Pulmonary artery endothelial cell (primary cell): ENCODE measurements at places on chromosomes 12 and 14. TPM values are rescaled to one million over a fixed set of nuclear protein-coding genes. Genes with fewer than 3 reads are reported as not detected.
A peak's percentile ranks its signal among the peaks of the same experiment; 100 is the strongest.

GRCh38 chr12:71636704-71637115 is 26.9 kb downstream of the ZFC3H1 start:
- peak; percentile 27 for DNase-seq

Gene GDF3
- total RNA-seq, result 0.13 TPM in 1 of 2 replicates, not detected in the other

Gene LRRC9
- not detected in 2 replicates for total RNA-seq

Gene CCND2
- 6.1 and 24.8 TPM in 2 replicates for total RNA-seq

GRCh38 chr14:23187925-23188324 is 4.5 kb upstream of the SLC7A8 start:
- DNase-seq, result no peak

Gene CYP27B1
- 0.35 and 0.66 TPM in 2 replicates for total RNA-seq

DNA sequence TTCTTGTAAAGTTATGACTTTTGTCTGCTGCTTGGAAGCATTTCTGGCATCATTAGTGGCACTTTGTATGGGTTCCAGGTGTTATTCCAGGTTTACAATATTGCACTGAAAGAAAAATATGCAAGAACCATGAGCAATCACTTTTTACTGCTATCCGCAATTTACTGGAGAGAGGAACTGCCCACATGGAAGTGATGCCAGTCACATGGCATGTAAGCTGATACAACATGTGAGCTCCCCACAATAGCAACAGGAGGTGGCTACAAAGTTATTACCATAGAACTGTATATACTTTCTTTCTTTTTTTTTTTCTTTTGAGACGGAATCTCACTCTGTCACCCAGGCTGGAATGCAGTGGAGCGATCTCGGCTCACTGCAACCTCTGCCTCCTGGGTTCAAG is 1012.1 kb downstream of the BCL11B start:
- DNase-seq, result no peak

Gene PPP1R1A
- total RNA-seq, result not detected in 2 replicates

Gene SOX5
- total RNA-seq, result 0.42 and 1.1 TPM in 2 replicates

Gene MTERF2
- 3.8 and 10.6 TPM in 2 replicates for total RNA-seq

GRCh38 chr14:94321421-94322271 is 1.5 kb downstream of the SERPINA6 start:
- no peak for DNase-seq

- DNase-seq, result no peak
These were observed 18.0 kb downstream of the YARS2 start for GRCh38 chr12:32737715-32738114.

GRCh38 chr14:20415782-20416206 is 2.5 kb upstream of the TEP1 start:
- peak; percentile 15 for DNase-seq

DNA sequence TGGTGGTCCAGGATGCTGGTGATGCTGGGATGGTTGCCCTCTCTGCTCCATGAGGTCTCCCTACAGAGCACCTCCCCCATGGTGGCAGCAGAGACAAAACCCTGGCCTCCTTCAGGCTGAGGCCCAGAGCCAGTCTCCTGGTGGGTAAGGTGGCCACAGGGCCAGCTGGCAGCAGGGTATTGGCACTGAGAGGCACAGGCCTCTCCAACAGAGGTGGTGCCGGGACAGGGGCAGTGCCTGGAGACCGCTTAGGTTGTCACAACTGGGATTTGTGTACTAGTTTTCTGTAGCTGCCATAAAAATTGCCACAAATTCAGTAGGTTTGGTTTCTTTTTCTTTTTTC is 6.1 kb upstream of the MTA1 start:
- no peak for DNase-seq

Gene VCPKMT
- total RNA-seq, result 3.7 and 5.4 TPM in 2 replicates

- no peak for DNase-seq
These were observed 2.3 kb upstream of the ZNF384 start for GRCh38 chr12:6691473-6691872.

Gene ADAM21
- 0.28 and 0.40 TPM in 2 replicates for total RNA-seq

DNA sequence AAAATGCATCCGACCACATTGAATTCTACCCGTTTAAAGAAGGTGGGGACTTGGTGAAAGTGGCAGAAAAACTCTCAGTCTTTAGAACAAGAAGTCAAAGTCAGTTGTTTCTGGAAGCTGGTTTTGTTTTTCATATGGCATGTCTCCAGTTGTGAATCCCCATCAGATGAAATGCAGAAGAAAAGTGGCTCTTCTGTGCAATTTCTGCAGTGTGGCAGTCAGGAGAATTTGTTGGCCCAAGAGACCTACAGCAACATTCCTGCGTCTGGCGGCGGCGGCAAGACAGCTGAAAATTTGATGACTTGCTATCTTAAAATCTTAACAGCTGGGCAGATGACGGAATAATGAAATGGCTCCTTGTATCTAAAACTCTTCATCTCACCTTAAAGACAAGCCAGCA is 201.5 kb downstream of the FOXN3 start:
- DNase-seq, result no peak

DNA sequence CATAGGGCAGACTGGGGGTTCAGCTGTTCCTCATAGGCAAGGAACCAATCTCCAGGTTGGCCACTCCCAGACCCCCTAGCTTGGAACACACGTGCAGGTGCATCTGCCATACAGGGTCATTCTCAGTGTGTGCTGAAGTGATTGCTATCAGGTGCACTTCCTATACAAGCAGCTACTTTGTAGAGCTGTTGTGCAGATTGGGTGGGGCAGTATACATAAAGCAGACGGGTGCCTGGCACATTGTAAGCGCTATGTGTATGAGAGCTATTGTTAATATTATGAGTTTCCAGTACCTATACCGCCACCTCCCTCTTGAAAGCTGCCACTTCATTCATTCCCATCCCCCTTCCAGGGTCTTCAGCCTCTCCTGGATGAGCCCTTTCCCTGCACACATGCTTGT is 17.3 kb downstream of the IRF2BPL start:
- DNase-seq, result no peak

Gene RIPK3
- total RNA-seq, result 3.7 and 3.9 TPM in 2 replicates

Gene RASSF3
- total RNA-seq, result 45.2 and 59.0 TPM in 2 replicates

DNA sequence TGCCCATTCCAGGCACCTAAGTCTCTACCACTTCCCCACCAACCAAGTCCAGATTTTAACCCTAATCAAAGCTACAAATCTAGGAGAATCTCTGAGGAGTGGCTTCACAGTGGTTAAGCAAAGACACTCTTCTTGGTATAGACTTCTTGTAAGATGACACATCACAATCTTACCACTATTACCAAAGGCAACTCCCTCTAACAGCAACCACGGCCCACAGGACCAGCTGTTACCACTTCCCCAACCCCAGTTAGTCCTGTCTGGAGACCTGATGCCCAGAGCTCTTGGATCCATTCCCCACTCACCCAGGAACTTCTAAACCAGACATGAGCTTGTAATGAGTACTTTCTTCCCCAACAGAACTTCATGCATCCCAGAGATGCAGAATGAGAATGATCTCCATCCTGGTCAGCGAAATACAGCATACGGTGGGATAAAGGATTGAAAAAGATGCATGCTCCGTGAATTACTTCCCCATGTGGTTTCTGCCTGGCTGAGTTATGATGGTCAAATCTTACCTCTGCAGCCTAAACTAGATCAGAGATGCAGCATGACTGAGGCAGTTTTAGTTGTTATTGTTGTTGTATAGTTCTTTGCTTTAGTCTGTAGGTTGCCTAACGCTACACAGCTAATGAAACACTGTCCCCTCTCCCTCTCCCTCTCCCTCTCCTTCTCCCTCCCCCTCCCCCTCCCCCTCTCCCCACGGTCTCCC is 87.7 kb upstream of the FOXN3 start:
- DNase-seq, result no peak

Gene CDH24
- total RNA-seq, result 6.3 and 13.9 TPM in 2 replicates

DNA sequence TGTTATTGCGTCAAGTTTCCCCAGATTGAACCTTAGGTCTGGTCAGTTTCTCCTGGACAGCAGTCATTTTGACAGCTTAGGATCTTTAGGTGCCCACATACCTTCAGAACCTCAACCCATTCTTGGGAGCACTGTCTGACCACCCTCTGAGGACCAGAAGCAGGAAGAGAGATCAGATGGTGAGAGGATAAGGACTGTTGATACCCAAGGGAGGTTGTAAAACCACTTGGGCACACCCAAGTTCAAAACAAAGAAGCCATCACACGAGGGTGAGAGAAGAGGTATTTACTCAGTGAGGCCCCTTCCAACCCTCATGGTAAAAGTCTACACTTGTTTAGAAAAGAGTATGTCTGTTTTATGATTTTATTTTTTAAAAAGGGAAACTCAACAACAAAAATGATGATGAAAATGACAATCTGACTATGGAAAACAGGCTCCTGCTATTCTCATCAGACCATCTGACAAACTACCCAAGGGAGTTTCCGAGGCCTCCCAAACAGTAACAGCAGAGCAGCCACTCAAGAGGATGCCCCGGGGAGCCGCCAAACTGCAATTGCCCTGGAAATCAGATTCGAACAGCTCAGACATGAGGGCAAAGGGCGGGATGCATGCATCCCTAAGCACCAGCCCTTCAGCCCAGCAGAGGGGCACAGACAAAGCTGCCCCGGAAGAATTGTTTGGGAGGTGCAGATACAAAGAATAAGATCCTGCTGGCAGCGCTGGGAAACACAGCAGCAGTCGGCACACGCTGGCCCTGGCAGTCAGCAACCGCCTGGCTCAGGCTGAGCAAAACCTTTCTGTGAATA is 162.6 kb upstream of the PLEKHG7 start:
- DNase-seq, result no peak

DNA sequence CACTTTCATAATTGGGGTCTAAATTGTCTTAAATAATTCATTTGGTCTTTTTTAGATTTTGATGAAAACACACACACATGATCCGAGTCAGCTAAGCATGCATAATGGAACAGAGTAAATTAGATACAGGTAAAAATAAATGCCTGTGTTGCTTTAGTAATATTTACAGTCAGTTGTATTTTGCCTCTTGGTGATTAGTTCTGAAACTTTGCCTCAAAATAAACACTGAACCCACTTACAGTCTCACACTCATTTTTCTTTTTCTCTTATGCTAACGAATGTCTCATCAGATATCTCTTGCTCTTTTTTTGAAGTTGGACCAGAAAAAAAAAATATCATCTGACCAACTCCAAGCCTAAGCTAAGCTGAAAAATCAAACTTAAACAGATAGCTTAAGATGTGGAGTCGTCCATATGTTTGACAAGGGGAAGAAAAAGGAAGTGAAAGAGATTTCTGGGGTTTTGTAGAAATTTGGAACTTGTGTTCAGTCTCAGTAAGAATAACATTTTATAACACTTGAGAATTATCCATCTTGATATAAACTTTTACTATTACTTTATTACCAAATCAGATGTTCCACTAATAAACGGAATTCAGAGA is 592.5 kb downstream of the RPL10L start:
- DNase-seq, result no peak

Gene CLEC7A
- 0.07 TPM in 2 replicates for total RNA-seq

Gene DLGAP5
- 48.5 and 77.7 TPM in 2 replicates for total RNA-seq

DNA sequence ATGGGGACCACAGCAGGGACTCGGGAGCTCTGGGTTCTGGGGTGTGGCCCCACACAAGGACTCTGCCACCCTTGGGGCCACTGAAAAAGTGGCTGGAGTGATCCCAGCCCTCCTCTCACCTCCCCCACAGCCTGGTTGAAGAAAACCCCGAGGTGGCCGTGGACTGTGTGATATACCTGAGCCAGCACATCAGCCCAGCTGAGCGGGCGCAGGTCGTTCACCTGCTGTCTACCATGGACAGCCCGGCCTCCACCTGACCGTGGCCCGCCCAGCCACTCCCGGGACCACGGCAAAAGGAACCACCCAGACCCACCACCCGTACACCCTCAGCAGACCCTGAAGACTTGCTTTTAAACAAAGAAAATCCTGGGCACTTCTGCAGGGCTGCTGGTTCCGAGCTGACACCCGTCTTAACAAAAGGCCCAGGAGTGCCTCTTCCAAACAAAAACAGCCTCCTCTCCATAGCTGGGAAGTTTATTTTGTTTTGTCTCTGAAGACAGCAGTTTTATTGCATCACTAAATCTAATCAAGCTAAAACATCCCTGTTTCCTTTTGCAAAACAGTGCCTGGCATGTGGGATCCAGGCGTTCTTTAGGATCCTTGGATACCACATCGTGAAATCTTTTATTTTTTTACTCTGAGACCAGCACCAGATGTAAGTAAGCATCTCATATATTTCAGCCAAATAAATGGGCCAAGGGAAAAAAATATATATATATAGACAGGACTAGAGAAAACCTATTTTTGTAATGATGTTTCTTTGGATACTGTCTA is 42.8 kb downstream of the FOXN4 start:
- DNase-seq, result no peak

DNA sequence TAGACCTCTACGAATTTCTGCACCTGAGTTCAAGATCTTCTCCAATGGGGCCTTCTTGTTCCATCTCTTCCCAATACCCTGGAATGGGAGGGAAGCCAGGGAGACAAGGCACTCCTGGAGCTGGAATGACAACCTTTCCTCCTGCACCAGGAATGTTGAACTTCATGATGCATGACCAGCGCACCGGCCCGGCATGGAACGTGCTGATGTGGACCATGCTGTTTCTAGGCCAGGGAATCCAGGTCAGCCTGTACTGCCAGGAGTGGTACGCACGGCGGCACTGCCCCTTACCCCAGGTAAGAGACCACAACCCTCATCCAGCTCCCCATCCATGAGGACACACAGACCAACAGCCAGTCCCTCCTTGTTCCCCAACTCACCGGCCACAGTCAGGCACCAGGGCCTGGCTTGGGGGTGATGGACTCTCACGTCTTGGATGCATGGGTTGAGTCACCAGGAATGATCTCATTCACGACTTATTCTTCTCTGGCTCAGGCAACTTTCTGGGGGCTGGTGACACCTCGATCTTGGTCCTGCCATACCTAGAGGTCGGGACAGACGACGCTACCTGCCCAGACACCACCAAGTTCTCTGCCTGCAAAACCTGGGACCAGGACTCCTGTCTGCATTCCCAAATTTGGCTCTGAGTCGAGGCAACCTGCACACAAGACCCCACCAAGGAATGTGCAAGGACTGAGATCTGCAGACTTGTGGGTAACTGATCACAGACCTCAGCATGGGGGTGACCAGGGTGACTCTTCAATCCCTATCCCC is 20.5 kb downstream of the SOAT2 start:
- no peak for DNase-seq

DNA sequence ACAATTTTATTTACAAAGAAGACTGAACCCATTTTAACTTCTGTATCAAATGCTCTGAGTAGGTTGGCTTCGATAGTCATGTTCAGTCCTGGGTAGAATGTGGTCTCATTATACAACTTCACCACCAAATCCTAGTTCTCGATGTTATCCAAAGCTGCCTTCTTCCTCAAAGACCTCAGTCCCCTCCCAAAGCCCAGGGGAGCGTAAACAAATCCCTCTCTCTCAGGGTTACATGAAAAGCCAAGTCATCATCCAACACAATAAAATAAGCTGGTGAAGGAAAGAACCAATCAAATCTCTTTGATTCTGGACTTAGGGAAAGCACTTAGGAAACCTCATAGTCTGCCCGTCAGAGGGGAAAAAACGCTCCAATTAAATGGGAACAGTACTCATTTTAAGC is 9.1 kb downstream of the PTCSC3 start:
- DNase-seq, result no peak
